ENCODE measurements at places on chromosomes 1 and 21. TPM values are rescaled to one million over a fixed set of nuclear protein-coding genes. Genes with fewer than 3 reads are reported as not detected.
A peak's percentile ranks its signal among the peaks of the same experiment; 100 is the strongest.

NPHP4 gene
- 4.6 TPM for polyA plus RNA-seq

DNA sequence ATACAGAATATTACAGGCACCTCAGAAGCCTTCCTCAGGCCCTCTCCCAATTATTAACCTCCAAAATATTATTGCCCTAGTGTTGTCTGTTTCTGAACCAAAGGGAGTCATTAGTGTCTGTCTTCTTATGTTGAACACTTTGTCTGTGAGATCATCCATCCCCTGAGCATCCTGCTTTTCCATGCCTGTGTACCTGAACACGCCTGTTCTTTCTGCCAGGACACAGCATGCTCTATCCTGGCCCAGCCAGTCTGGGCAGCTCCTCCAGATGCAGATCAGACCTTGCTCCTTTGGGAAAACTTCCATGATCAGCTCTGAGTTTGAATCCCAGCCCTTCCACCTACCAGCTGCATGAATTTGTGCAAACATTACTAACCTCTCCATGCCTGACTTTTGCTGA, 11.0 kb upstream of the CDC42 start:
- no peaks in the 10 kb centered on the region for H3K36me3 ChIP-seq
- H3K27ac ChIP-seq: no peak overlapping the region
- H3K4me3 ChIP-seq: no peak overlapping the region
- H3K27me3 ChIP-seq: no peaks in the 10 kb centered on the region
- H3K4me1 ChIP-seq: peaks cover 10% of the 10 kb centered on the region

ATP1A2 gene
- 0.07 TPM for polyA plus RNA-seq

DNA sequence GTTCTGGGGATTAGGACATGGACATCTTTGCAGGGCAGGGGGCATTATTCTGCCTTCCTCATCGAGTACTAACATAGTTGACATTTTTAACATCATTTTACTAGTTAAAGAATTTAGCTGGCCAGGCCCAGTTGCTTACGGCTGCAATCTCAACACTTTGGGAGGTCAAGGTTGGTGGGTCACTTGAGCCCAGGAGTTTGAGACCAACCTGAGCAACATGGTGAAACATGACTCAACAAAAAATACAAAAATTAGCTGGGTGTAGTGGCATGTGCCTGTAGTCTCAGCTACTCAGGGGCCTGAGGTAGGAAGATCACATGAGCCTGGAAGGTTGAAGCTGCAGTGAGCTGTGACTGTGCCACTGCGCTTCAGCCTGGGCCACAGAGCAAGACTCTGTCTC, 29.8 kb upstream of the THEM4 start:
- no peaks in the 10 kb centered on the region for H3K36me3 ChIP-seq
- H3K4me3 ChIP-seq: no peak overlapping the region
- H3K27me3 ChIP-seq: peaks cover 4% of the 10 kb centered on the region
- no peak overlapping the region for H3K27ac ChIP-seq

KRTAP10-7 gene
- polyA plus RNA-seq: not detected

- H3K4me1 ChIP-seq: peaks cover 2% of the 10 kb centered on the region
- DNase-seq: peak; percentile 78
- no peak overlapping the region for H3K4me3 ChIP-seq
- no peaks in the 10 kb centered on the region for H3K36me3 ChIP-seq
- no peaks in the 10 kb centered on the region for H3K27me3 ChIP-seq
Observed at GRCh38 chr1:41282679-41283317, 40.7 kb upstream of the SCMH1 start.

CD5L gene
- polyA plus RNA-seq: not detected

TMEM52 gene
- polyA plus RNA-seq: 3.8 TPM

GRCh38 chr1:54950006-54950368, 30.4 kb upstream of the TMEM61 start:
- H3K4me1 ChIP-seq: peaks cover 7% of the 10 kb centered on the region
- H3K4me3 ChIP-seq: no peak overlapping the region
- DNase-seq: no peak
- no peaks in the 10 kb centered on the region for H3K36me3 ChIP-seq

DNA sequence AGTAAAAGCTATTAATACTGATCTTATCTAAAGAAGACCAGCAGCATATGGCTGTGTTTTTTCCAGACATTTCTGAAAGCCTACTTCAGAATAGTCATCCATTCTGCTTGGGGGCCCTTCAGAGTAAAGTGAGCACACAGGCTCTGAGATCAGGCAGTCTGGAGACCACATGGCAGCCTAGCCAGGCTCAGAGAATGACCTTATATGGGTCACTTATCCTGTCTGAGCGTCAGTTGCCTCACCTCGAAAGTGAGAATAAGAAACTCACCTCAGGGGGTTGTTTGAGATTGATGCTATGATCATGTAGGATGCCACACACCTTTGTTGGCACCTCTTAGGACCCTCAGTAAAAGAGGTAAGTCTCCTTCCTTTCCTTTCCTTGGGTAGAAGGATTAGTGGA, 270.4 kb downstream of the GRIK1 start:
- H3K27ac ChIP-seq: no peak overlapping the region
- H3K36me3 ChIP-seq: no peaks in the 10 kb centered on the region
- H3K27me3 ChIP-seq: no peaks in the 10 kb centered on the region

MEX3A gene
- polyA plus RNA-seq: 15.1 TPM

- peaks cover 14% of the 10 kb centered on the region for H3K4me1 ChIP-seq
- no peak for DNase-seq
- H3K27ac ChIP-seq: peak overlapping the region; percentile 55
- H3K27me3 ChIP-seq: no peaks in the 10 kb centered on the region
- H3K36me3 ChIP-seq: peaks cover 47% of the 10 kb centered on the region
- no peak overlapping the region for H3K4me3 ChIP-seq
Observed at GRCh38 chr1:113765306-113766230, 6.3 kb upstream of the PHTF1 start.

DNA sequence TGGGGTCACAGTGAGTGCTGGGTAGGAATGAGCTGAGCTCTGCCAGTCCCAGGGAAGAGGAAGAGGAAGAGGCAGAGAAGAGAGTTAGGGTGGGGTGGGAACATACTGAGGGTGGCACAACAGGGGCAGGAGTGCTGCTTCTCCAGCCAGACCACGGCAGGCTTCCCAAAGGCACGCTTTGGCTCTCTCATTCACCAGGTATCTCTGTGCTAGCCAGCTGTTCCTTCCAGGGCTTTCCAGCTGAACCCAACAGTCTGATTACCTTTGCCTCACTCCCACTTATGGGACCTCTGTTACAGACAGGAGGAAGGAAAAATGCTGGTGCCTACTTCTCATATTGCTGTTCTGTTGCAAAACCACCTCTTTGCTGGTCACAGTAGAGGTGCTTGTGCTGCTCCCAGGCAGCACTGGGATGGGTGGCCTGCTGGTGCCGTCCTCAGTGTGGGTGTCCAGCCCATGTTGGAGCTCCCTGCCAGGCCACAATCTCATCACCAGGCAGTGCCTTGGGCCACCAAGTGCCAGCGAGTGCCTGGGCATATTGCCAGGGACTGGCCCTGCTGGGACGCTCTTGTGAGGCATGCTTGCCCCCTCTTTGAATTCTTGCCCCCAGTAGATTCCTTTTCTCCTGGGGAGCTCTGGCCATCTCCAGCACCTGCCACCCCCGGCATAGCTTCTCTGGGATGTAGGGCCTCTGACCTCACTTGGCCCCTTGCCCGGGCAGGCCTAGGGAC, 2.1 kb downstream of the ADORA1 start:
- peaks cover 15% of the 10 kb centered on the region for H3K4me1 ChIP-seq
- H3K36me3 ChIP-seq: no peaks in the 10 kb centered on the region
- DNase-seq: peak; percentile 82

DNA sequence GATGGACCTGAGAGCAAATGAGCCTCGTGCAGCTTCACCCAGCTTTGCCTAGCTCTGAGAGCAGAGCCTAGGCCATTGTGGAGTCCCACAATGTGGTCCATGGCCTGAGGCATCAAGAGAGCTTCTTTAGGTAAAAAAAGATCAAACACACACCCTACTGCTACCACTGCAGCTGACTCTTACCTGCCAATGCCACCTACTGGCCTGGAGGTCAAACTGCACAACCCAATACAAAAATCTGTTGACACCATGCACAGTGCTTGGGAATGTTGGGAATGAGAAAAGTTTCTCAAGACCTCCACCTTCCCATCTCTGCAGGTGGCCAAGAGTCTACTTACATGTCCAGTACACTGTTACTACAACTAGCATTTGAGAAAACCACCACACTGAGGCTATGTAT, 60.6 kb downstream of the UCHL5 start:
- DNase-seq: no peak
- H3K36me3 ChIP-seq: peaks cover 3% of the 10 kb centered on the region
- no peaks in the 10 kb centered on the region for H3K4me1 ChIP-seq
- H3K27ac ChIP-seq: no peak overlapping the region

- H3K36me3 ChIP-seq: no peaks in the 10 kb centered on the region
- H3K27ac ChIP-seq: no peak overlapping the region
- no peak for DNase-seq
- no peaks in the 10 kb centered on the region for H3K27me3 ChIP-seq
Observed at GRCh38 chr1:170239445-170239844, 93.7 kb downstream of the NTMT2 start.

FAM72B gene
- polyA plus RNA-seq: 6.0 TPM

- no peak overlapping the region for H3K4me3 ChIP-seq
- H3K36me3 ChIP-seq: peaks cover 13% of the 10 kb centered on the region
- no peaks in the 10 kb centered on the region for H3K27me3 ChIP-seq
- H3K4me1 ChIP-seq: no peaks in the 10 kb centered on the region
Observed at GRCh38 chr21:34514576-34515115, 2.6 kb upstream of the KCNE1 start.

- H3K27me3 ChIP-seq: no peaks in the 10 kb centered on the region
- H3K4me3 ChIP-seq: no peak overlapping the region
- peaks cover 3% of the 10 kb centered on the region for H3K4me1 ChIP-seq
- DNase-seq: no peak
Observed at GRCh38 chr1:233627376-233627775, 13.5 kb downstream of the KCNK1 start.

GRCh38 chr1:15886611-15887167, 39.2 kb downstream of the SPEN start:
- peak overlapping the region; percentile 43 for H3K4me3 ChIP-seq
- no peak for DNase-seq
- H3K27me3 ChIP-seq: no peaks in the 10 kb centered on the region
- H3K36me3 ChIP-seq: no peaks in the 10 kb centered on the region
- peak overlapping the region; percentile 83 for H3K27ac ChIP-seq

GRCh38 chr1:194339471-194339870, 1153.1 kb upstream of the B3GALT2 start:
- DNase-seq: peak; percentile 11
- no peak overlapping the region for H3K27ac ChIP-seq
- H3K4me3 ChIP-seq: no peak overlapping the region
- peaks cover 3% of the 10 kb centered on the region for H3K4me1 ChIP-seq

SSU72 gene
- polyA plus RNA-seq: 104 TPM

CD52 gene
- polyA plus RNA-seq: not detected

SPTA1 gene
- not detected for polyA plus RNA-seq

SPRR2B gene
- polyA plus RNA-seq: not detected

GRCh38 chr1:50620680-50621329, 197.6 kb upstream of the DMRTA2 start:
- no peaks in the 10 kb centered on the region for H3K4me1 ChIP-seq
- DNase-seq: no peak
- no peaks in the 10 kb centered on the region for H3K27me3 ChIP-seq
- no peak overlapping the region for H3K27ac ChIP-seq
- no peak overlapping the region for H3K4me3 ChIP-seq

DNA sequence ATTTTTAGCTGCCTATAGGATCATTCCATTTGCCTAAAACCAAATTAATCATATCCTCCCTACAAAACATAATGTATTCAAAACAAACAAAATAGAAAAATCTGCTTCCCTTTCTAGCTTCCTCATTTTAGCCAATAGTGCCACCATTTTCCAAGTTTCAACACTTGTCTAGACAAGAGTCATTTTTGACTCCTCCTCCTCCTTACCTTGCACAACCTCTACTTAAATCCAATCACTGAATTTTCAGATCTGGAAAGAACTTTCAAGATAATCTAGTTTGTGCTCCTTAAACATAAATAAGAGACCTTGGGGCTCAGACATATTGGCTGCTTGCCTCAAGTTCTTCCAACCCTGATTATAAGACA, 7.4 kb downstream of the STX6 start:
- H3K36me3 ChIP-seq: no peaks in the 10 kb centered on the region
- DNase-seq: no peak
- no peak overlapping the region for H3K4me3 ChIP-seq
- no peak overlapping the region for H3K27ac ChIP-seq
- peaks cover 10% of the 10 kb centered on the region for H3K4me1 ChIP-seq

TEX38 gene
- 0.24 TPM for polyA plus RNA-seq

GRCh38 chr1:171899838-171900237, 58.5 kb downstream of the DNM3 start:
- H3K27ac ChIP-seq: no peak overlapping the region
- no peak overlapping the region for H3K4me3 ChIP-seq
- no peaks in the 10 kb centered on the region for H3K27me3 ChIP-seq
- DNase-seq: no peak

DNA sequence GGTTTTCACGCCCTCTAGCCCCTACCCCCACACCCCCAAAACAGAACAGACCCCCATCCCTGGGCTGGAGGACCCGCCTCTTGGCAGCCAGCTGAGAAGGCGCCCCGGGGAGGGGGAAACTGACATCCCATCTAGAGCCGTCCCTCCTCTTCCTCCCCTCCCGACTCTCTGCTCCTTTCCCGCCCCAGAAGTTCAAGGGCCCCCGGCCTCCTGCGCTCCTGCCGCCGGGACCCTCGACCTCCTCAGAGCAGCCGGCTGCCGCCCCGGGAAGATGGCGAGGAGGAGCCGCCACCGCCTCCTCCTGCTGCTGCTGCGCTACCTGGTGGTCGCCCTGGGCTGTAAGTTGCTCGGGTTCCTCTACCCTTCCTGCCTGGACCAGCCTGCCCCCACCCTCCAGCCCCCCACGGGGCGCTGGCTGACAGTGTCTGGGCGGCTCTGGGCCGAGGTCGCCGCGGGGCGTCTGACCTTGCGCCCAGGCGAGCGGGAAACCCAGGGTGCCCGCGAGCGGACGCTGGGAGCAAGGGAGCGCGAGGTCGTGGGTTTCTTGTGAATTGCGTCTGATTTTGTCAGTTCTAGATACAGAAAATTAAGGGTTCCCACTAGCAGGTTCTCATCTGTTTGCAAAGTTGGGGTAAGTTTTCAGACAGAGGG, 618 bp downstream of the JAM2 start:
- peak overlapping the region; percentile 85 for H3K4me3 ChIP-seq
- H3K36me3 ChIP-seq: no peaks in the 10 kb centered on the region
- peak; percentile 88 for DNase-seq

GRCh38 chr1:9425859-9426258, 113.4 kb upstream of the SLC25A33 start:
- H3K27ac ChIP-seq: no peak overlapping the region
- no peak for DNase-seq
- H3K36me3 ChIP-seq: no peaks in the 10 kb centered on the region
- H3K27me3 ChIP-seq: no peaks in the 10 kb centered on the region

TUT4 gene
- polyA plus RNA-seq: 27.2 TPM

- H3K36me3 ChIP-seq: no peaks in the 10 kb centered on the region
- DNase-seq: no peak
- H3K4me1 ChIP-seq: peaks cover 11% of the 10 kb centered on the region
- no peak overlapping the region for H3K27ac ChIP-seq
Observed at GRCh38 chr1:54481201-54481884, 66.7 kb upstream of the ACOT11 start.

DNA sequence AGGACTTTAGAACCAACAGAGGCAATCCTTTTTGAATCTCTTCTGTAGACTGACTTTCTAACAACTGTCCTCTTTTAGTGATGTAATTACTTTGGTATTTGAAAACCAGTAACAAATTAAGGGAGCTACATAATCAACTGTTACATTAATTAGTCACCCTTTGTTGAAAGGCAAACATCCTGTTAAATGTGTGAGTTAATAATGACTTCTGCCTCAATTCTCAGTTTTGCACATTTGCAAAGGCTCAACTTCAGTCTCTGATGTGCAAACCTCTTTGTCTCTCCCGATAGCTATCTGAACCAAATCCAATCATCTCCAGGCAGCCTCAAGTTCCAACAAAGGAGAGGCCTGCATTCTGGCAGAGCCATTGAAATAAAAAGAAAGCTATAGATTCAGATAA, 135.4 kb upstream of the C8B start:
- H3K36me3 ChIP-seq: no peaks in the 10 kb centered on the region
- H3K4me1 ChIP-seq: no peaks in the 10 kb centered on the region
- no peak for DNase-seq

All from SK-N-SH (cell line).